ENCODE measurements at places on chromosomes 7 and 10.

- no peak for DNase-seq
Observed at GRCh38 chr10:29576681-29577080, 58.1 kb downstream of the SVIL start.

GRCh38 chr7:151135525-151135845 lies 32.0 kb downstream of the GBX1 start:
- DNase-seq = no peak

- DNase-seq = no peak
Observed at GRCh38 chr10:43039624-43040481, 37.0 kb upstream of the RET start.

GRCh38 chr7:112995059-112995824 lies 91.4 kb downstream of the GPR85 start:
- DNase-seq = no peak

DNA sequence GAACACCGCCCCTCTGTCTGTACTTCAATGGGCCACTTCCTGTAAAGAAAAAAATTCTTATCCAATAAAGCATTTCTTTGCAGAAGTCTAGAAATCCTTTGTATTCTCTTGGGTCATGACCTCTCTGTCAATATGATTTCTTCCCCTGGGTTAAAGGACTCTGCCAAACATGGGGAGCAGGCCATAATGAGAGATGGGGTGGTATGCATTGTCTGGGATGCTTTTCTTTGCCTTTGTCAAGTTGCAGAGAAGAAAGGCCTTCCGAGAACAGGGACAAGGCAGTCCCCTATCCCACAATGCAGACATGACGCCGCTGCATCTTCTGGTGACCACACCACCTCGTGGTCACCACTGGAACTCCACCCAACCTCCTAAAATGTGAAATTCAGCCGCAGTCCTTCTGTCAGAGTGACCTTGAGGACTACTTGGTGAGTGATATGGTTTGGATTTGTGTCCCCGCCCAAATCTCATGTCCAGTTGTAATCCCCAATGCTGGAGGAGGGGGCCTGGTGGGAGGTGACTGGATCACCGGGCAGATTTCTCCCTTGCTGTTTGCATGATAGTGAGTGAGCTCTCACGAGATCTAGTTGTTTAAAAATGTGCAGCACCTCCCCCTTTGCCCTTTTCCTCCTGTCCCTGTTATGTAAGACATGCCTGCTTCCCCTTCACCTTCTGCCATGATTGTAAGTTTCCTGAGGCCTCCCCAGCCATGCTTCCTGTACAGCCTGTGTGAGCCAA lies 15.2 kb upstream of the FRMPD2 start:
- DNase-seq = no peak

DNA sequence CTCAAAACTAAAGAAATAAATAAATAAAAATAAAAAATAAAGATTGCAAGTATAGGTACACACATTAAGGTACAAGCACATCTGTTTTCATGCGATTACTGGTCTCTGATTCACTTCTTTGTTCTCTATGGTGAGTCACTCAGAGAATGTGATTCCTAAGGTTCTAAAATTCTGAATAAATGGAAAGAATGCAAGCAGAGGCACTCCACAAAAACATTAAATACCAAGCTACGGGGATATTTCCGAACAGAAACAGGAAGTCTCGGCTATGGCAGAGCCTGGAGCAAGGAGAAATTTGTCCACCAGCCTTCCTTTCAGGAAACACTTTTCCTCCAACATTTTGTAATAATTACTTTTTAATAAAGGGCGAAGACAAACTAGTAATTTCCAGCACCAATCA lies 1.4 kb downstream of the VOPP1 start:
- no peak for DNase-seq

DNA sequence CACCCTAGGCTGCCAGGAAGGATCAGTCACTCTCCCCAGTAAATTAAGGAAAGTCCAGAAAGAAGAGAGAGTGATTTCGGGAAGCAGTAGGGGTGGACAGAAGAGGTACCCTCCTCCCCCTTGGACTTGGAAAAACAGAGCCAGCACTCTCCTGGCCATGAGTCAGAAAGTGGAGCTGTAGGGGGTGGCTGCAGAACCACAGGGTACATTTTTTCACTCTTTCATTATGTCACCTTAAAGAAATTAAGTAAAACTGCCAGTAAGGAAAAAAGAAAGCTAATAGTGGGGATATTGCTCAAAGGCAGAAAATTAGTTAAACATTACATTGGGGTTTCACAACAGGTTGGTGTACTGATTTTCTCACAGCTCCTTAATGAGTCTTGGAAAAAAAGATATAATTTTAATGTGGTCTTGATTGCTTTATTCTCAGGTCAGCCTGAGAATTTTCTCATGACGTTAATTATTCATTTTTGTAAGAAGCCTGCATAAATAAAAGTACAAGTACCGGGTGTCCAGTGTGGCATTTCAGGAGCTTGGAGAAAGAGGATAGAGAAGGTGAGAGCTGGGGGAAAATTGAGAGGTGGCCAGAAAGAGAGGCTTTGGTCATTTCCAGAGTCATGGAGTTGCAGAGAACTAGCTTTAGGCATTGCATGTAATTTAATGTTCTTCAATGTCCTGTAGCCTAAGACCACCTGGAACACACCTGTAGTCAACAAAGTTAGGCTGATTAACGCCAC lies 23.2 kb upstream of the AOAH start:
- no peak for DNase-seq

DNA sequence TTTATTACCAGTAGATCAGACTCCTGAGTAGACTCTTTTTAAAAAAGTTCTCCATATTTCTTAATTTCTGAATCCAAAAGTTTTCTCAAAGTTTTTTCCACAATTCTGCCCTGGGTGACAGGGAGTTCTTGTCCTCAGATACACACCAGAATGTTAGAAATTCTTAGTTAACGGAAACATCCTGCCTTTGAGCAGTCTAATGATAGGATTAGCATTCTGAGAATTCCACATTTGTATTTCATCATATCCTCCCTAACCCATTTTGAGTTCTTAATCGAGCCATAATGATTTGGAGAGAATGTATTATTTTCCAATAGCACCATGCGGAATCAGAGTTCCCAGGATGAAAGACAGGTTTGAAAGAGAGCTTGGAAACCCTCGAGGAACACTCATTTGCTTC lies 28.9 kb upstream of the MRPS33 start:
- DNase-seq = no peak

GRCh38 chr7:157784041-157784835 lies 447.4 kb downstream of the DNAJB6 start:
- no peak for DNase-seq

DNA sequence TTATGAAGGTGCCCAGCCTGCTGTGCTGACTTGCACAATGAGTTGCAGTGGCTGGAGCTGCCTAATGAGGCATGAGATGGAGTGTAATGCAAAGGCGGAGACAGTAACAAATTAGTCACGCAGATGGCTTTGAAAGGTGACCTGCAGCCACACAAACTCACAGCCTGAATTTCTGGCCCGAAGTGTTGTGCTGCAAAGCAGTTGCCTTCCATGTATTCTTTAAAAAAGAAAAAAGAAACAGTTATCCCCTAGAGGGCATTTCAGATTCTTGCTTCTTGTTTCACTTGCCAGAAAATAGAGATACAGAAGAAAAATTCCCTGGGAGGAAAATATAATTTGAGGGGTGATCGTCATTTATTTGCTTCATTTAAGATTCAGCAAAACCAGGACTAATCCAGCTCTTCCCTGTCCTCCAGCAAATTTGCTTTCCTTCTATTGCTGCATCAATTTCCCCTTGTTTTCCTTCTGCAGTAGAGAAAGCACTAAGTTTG lies 239.9 kb downstream of the ADRA2A start:
- DNase-seq = no peak

DNA sequence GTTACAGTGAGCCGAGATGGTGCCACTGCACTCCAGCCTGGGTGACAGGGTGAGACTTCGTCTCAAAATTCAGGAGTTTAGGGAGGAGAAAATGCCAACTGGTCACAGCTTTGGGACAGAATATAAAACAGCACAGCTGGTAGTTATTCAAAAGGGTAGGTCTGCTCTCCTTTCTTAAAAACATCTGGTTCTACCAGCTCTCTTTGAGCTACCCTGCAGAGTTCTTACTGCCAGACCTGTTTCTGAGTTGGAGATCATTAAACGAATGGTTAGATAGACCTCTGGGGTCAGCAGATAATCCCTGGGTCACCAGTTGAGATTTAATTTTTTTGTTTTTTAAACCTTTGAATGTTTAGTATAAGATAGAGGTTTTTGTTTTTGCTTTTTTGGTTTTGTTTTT lies 52.6 kb downstream of the MCU start:
- no peak for DNase-seq

DNA sequence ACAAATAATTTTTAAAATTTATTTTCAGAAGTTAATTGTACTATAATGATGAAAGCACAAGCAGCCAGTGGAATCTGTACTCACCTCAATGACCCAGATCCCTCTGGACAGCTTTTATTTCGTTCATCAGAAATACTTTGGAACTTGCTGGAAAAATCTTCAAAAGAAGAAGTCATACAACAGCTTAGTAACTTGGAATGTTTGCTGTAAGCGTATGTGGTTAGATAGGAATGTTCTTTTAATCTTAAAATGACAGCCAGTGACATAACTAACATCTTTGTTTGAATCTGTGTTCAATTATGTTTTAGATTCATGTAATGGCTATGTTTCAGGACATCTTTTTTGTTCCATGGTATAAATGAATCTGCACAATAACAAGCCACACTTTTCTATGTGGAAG lies 26.8 kb downstream of the CFAP69 start:
- no peak for DNase-seq

DNA sequence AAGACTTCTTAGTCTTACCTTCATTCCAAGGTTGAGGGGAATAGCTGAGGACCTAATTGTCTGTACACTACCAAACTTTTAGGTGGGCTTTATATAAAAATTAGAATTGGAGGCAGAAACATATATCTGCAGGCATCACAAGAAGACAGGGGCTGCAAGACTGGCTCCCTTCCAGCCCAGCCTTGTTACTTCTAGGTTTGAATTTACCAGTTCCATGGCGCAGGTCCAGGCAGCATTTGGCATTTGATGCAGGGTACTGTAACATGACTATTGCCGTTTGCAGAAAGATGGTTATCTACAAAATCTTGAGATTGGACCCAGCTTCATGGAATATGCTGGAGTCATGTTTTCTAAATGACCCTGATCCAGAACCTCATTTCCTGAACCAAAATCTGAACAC lies 105.4 kb upstream of the RHOBTB1 start:
- DNase-seq = no peak

DNA sequence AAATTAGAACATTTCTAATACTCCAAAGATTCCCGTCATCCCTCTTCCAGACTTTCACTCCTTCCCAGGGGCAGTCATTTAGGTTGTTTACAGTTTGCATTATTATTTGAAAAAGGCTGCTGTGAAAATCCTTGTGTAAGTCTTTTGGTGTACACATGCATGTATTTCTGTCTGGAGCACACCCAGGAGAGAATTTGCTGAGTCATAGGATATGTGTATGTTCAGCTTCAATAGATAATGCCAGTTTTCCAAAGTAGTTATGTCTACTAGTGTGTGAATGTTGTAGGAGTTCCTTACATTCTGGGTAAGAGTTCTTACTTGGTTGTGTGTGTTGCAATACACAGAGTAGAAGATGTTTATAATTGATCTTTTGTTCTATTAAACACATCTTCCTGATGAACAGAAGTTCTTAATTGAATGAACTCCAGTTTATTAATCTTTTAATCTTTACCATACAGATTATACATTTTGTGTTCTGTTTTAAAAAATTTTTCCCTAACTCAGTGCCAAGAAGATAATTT lies 25.3 kb downstream of the CROT start:
- DNase-seq = no peak

DNA sequence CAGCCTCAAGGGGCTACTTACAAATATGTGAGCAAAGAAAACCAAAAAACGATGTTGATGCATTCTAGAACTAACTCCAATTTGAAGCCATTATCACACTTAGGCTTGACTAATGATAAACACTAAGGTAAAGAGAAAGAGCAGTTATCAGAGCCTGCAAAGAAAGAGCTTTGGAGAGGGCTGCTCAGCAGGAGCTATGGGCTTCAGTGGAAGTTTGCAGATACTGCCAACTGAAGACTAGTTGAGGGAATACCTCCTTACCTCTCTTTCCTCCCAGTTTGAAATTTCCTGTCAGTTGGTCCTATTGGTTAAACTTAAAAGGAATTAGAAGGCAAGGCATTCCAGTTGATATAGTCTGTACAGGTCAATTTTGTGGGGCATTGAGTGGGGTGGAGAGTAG lies 498.1 kb upstream of the POT1 start:
- no peak for DNase-seq

GRCh38 chr7:22005151-22005550 lies 59.5 kb upstream of the CDCA7L start:
- DNase-seq = no peak

- no peak for DNase-seq
Observed at GRCh38 chr7:44882899-44883298, 2.4 kb downstream of the PURB start.

- no peak for DNase-seq
Observed at GRCh38 chr7:29851487-29851886, 45.2 kb downstream of the WIPF3 start.

DNA sequence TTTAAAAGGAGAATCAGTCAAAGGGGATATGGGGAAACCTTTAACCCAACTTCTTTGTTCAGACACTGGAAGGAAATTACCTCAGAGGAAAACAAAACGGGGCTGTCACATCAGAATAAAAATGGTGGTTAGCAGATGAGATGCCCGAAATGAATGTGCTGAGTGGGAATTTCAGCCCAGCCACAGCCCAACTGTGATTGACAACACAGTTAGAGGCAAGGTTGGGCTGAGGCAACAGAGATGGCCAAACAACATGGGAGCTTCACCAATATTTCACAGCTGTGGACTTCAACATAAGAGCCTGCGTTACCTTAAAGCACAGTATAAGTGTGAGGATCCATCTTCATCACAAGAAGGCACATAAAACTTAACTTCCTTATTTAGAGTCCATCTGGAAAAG lies 133.5 kb upstream of the PTPRZ1 start:
- DNase-seq = no peak

DNA sequence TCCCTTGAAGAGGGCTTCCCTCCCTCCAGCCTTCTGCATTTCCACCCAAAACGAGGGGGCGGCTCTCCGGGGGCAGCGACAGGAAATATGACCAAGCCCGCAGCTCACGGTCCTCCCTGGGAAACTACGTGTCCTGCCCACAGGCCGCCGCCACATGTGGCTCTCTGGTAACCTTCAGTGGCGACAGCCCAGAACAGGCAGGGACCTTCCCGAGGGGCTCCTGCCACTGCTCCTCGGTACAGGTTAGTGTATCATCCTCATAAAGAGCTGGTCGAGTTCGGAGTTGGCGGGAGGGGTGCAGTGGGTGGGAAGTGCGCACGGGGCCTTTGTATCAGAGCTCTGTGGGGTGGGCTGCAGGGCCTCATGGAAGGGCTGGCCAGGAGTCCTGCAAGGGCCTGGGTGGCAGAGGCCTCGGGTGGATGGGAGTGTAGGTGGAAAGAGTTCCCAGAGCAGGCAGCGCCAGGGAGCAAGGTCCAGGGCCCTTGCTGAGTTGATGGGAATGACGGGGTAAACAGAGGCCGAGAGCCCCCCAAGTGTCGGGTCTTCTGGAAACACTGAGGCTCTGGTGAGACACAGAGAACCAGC lies 66.0 kb downstream of the TCERG1L start:
- no peak for DNase-seq

DNA sequence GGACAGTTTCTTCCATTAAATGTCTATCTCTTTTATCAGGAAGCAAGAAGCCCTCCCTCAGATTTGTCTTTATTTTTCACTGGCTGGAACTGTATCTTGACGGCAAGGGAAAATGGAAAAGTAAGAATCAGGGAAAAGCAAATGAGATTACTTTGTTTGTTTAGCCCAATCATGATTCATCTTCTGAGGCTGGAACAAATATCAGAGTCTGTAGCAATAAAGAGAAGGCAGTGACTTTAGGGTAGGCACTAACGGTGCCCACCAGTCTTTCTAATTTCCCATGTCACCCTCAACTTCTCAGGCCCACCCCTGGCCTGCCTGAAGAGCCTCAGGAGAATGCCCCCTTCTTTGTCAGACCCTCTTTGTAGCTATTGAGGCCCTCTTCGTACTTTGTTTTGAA lies 36.3 kb upstream of the GOLGA7B start:
- DNase-seq = no peak

Measured in CD4-positive, alpha-beta T cell treated with Interferon alpha-2 for 1 hour (primary cell).